ENCODE measurements at places on chromosomes 7 and 10. TPM values are rescaled to one million over a fixed set of nuclear protein-coding genes. Genes with fewer than 3 reads are reported as not detected.
A peak's percentile ranks its signal among the peaks of the same experiment; 100 is the strongest.

The CDC123 gene
- total RNA-seq, result 55.0 TPM

GRCh38 chr10:79243181-79244067 lies 103.8 kb upstream of the PPIF start:
- DNase-seq, result peak; percentile 21

The WDFY4 gene
- total RNA-seq, result 2.0 TPM

DNA sequence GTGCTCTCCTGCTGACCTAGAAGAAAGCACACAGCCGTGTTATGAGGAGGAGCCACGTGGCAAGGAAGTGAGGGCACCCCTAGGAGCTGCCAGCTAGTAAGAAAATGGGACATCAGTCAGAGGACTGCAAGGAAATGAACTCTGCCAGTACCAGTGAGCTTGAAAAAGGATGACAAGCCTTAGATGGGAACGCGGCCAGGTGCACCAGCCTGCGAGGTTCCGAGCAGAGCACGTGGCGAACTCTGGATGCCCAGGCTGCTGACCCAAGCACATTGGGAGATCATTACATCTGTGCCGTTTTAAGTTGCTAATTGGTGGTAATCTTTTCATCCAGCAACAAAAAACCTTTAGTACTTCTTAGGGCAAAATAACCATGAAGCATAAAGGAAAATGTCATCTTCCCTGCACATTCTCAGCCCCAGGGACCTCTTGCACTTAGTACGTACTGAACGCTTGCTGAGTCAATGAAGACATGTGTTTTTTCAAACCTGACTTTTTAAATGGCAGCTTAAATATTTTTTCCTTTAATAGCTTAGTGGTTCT lies 69.4 kb downstream of the AMZ1 start:
- no peak for DNase-seq

The AMZ1 gene
- 0.54 TPM for total RNA-seq

The SCIN gene
- total RNA-seq, result not detected

- DNase-seq, result no peak
These were observed 209.6 kb upstream of the SH2B2 start for GRCh38 chr7:102077081-102077480.

Measured in CD8-positive, alpha-beta T cell (primary cell).